ENCODE measurements at places on chromosomes 1 and 21.
A peak's percentile ranks its signal among the peaks of the same experiment; 100 is the strongest.

DNA sequence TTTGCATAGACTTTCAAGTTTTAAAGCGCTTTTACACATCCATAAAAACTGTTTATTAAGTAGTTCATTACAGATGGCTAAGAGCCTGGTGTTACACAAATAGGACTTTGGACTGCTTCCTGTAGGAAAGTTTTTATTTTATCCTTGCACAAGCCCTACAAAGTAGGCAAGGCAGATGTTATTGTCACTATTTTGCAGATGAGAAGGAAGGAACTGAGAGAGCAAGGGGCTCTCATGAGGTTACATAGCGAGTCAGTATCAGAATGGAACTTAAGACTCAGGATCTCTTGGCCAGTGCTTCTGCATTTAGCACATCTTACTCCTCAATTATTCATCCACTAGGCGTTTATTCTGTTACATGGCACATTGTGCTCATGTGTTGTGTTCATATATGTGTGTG, 2.6 kb upstream of the MAPKAPK2 start:
- no peak for DNase-seq

- DNase-seq, result no peak
These were observed 55.4 kb downstream of the ALPL start for GRCh38 chr1:21564521-21565095.

- no peak for DNase-seq
These were observed 37.0 kb upstream of the CCSAP start for GRCh38 chr1:229379846-229380245.

DNA sequence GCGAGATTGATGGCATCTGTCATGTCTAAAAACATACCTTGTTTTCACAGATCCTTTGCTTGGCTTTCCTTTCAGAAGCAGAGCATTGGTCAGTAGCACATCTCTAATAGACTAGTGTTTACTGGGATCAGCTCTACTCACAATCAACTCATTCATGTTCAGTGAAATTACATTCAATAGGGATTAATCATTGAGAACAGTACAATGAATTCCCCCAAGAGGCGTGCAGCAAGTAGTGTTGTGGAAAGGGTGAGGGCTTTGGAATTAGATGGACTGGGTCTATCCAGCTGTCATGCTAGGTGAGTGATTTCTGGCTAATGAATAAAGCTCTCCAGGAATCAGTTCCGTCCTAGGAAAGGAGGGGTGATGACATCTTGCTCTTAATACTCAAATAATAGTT, 155.2 kb upstream of the COA6 start:
- DNase-seq, result no peak

DNA sequence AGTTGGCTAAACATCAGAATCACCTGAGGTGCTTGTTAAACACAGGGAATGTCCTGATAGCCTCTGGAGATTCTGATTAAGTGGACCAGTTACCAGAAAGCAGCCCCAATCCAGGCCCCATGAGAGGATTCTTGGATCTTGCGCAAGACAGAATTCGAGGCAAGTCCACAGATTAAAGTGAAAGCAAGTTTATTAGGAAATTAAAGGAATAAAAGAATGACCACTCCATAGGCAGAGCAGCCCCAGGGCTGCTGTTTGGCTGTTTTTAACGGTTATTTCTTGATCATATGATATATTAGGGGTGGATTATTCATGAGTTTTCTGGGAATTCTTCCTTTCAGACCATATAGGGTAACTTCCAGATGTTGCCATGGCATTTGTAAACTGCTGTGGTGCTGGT, 176.2 kb downstream of the ROR1 start:
- no peak for DNase-seq

- no peak for DNase-seq
These were observed 41.4 kb upstream of the AJAP1 start for GRCh38 chr1:4612991-4613390.

GRCh38 chr1:3483801-3484444, 29.5 kb downstream of the ARHGEF16 start:
- peak; percentile 21 for DNase-seq

- no peak for DNase-seq
These were observed 474.6 kb downstream of the DISC1 start for GRCh38 chr1:232101231-232101630.

DNA sequence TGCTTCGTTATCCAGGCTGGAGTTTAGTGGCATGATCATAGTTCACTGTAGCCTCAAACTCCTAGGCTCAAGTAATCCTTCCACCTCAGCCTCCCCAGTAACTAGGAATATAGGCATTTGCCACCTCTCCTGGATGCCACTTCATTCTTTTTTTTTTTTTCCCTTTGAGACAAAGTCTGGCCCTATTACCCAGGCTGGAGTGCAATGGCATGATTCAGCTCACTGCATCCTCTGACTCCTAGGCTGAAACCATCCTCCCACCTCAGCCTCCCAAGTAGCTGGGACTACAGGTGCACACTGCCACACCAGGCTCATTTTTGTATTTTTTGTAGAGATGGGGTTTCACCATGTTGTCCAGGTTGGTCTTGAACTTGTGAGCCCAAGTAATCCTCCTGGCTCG, 19.3 kb downstream of the OSBPL9 start:
- DNase-seq, result no peak

DNA sequence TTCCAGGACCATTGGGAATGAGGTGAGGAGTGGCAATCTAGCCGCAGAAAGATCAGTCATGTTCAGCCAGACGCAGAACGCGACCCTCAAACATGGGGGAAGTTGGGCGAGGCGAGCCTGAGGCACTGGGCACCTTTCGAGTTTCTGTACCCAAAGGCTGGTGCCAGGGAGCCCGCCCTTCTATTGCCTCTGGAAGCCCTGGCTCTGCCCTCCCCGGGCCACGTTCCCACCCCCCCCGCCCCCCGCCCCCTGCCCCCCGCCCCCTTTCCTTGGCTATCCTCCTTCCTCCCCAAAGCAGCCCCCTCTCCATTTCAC, 2.2 kb upstream of the ZBTB7B start:
- no peak for DNase-seq

GRCh38 chr21:27674041-27674615, 707.2 kb upstream of the ADAMTS5 start:
- DNase-seq, result no peak

DNA sequence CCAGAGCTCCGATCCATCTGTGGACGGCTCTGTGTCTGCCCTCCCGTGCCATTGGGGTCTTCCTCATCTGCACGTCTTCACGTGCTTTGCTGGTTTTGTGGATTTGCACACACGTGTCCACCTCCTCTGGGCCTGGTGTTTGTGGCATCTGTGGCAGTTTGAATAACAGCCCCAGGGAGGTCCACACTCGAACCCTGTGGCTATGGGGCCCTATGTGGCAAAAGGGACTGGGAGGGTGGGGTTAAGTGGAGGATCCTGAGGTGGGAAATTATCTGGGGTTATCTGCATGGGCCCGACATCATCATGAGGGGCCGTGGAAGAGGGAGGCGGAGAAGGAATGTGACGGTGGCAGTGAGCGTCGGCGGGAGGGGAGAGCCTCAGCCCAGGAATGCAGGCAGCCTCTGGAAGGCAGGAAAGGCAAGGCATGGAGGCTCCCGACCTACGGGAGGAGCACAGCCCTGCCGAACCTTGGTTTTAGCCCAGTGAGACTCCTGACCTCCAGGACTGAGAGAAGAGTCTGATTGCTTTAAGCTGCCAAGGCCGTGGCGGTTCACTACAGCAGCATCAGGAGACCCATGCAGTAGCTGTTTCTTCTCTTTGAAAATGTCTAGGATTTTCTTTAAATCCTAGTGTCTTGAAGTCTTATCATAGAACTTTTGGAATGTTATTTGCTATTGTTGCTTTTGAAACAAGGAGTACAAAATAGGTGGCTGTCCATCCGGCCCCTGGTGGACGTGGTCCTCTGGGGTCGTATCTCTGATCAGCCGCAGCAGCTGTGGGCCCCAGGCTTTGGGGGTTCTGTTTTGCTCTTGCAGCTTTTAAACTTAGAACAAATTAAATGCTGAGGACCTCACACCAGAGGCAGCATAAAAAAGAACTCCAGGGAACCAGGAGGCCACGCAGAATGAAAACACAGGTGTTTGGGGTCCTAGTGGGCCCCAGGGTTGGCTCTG, 40.0 kb upstream of the LRRC3 start:
- no peak for DNase-seq

DNA sequence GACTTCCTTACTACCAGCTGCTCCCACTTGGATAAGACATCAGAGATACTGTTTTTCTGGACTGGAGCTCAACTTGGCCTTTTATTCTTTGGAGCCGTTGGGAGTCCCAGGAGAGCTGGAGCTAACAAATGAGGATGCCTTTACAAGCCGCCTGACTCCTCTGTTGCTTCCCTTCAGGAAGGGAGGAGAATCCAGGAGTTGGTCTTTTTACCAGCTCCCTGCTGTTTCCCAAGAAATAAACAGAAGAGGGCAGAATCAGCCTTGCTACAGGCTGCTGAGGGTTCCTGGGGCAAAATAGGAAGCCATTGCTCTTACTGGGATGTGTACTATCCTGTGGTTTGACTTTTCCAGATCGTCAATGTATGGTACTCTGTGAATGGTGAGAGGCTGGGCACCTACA, 1.5 kb downstream of the EIF3I start:
- no peak for DNase-seq

- no peak for DNase-seq
These were observed 261.7 kb downstream of the CHRM3 start for GRCh38 chr1:239647964-239648632.

GRCh38 chr1:80926531-80926930, 874.2 kb upstream of the ADGRL2 start:
- DNase-seq, result no peak

- no peak for DNase-seq
These were observed 76.6 kb downstream of the TGFBR3 start for GRCh38 chr1:91809317-91809716.

GRCh38 chr1:96815914-96816313, 94.3 kb downstream of the PTBP2 start:
- DNase-seq, result no peak

DNA sequence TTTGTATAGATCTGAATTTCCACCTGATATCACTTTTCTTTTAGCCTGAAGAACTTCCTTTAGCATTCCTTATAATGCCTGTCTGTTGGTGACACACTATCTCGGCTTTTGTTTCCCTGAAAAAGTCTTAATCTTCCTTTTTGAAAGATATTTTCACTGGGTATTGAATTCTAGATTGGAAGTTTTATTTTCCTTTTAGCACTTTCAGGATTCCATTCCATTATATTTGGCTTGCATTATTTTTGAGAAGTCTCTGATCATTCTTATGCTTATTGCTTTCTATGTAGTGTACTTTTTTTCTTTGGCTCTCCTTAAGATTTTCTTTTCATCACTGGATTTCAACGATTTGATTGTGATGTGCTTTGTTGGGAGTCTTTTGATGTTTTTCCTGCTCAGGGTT, 510.7 kb downstream of the RWDD3 start:
- no peak for DNase-seq

GRCh38 chr1:246020211-246020954, 486.7 kb downstream of the SMYD3 start:
- no peak for DNase-seq

DNA sequence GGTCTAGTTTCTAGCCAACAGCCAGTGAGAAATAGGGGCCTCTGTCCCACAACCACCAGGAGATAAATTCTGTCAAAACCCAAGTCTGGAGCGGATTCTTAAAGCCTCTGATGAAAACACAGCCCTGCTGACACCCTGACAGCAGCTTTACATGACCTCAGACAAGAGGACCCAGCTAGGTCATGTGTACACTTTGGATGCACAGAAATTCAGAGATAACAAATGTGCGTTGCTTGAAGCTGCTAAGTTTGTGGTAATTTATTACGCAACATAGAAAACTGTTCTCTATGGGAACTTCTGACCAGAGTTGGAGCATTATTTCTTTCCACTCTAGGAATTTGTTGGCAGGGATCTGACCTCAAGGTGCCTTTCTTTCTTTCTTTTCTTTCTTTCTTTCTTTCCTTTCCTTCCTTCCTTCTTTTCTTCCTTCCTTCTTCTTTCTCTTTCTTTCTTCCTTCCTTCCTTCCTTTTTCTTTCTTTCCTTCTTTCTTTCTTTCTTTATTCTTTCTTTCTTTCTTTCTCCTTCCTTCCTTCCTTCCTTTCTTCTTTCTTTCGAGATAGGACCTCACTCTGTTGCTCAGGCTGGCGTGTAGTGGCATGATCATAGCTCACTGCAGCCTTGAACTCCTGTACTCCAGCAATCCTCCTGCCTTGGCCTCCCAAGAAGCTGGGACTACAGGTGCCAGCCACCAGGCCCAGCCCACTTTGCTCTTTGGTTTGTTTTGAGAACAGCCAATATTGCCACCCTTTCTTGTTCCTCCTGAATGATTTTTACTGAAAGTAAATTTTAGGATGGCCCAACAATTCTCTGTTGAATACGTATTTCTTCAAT, 14.9 kb upstream of the HMGCS2 start:
- no peak for DNase-seq

- no peak for DNase-seq
These were observed 482.4 kb downstream of the OMA1 start for GRCh38 chr1:58064166-58064565.

- no peak for DNase-seq
These were observed 361.5 kb downstream of the PTPRU start for GRCh38 chr1:29597861-29598260.

DNA sequence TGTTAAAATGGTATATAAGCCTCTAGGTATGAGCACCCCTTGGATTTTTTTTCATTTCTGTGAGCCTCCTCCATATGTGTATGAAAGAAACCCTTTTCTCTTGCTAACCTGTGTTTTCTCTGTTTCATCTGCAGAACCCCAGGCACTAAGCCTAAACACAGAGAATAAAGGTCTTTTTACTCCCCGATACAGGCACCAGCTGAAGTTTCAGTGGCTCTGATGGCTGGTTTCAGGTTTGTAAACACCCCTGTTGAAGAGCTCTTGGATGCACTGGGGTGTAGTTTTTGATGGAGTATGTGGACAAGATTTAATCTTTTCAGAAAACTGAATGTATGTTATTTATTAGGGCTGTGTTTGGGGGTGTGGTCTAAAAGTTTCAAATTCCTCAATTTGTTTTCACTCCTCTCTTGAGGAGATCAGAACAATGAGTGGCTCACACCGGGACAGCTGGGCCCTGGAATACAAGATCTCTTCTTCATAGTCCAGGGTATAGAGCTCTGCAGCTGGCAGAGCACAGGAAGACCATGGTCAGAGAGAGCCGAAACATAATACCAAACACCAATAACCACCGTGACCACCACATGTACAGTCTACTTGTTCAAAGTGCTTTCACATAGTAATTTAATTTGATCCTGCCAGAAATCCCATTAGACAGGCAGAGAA, 50.2 kb upstream of the VTCN1 start:
- no peak for DNase-seq

GRCh38 chr21:38614558-38614957, 116.3 kb upstream of the ERG start:
- DNase-seq, result no peak

Data from activated T-cell treated with anti-CD3 and anti-CD28 coated beads for 4 hours (primary cell).